ENCODE measurements at places on chromosomes 2 and 18. TPM values are rescaled to one million over a fixed set of nuclear protein-coding genes. Genes with fewer than 3 reads are reported as not detected.

GRCh38 chr18:44778788-44779187 lies 98.1 kb downstream of the SETBP1 start:
- no peak for DNase-seq

GRCh38 chr2:198595721-198596120 lies 791.3 kb downstream of the PLCL1 start:
- no peak for DNase-seq

DNA sequence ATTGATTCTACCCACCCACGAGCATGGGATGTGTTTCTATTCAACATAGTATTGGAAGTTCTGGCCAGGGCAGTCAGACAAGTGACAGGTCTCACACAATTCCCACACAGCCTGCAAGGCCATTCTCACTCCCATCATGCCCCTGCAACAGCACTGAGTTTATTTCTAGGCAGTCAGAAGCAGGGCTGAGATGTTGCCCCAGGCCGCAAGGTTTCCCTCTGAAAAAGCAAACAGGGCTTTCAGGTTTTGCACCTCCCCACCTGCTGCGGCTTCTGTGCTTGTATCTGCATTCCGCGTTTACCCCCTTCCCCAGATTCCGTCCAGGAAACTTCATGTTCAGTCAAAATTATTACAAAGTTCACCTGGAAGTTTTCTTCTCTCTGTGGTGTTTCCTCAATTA lies 9.4 kb upstream of the TACR1 start:
- DNase-seq: no peak

GRCh38 chr2:233989221-233989858 lies 61.2 kb upstream of the SPP2 start:
- DNase-seq: no peak

GRCh38 chr2:225735844-225736243 lies 336.3 kb downstream of the NYAP2 start:
- no peak for DNase-seq

- no peak for DNase-seq
Measured at GRCh38 chr2:187459256-187459655, 11.2 kb upstream of the CALCRL start.

DNA sequence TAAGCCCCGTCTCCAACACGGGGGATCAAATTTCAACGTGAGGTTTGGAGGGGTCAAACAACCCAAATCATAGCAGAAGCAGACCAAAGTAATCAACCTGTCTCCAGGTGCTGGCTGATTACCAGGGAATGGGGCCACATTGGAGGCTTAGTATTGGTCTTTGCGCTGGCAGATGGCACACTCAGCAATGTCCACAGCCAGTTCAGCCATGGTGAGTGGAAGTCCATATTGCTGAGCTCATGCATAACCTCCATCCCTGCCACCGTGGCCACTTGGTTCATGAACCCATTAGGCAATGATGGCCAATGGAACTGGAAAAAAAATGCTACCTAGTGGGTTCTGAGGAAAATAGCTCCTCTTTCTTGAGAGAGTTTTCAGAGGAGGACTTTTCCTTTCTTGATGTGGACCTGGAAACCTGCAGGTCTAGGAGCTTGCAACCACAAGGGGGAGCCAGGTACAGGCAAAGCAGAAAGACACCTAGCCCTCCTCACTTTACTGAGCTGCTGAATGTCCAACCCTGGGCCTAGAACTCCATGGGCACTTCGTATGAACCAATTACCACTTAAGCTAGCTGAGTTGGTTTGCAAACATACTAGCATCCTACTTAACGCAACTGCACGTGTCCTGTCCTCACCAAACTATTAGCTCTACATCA lies 128.0 kb upstream of the GYPC start:
- DNase-seq: no peak

DNA sequence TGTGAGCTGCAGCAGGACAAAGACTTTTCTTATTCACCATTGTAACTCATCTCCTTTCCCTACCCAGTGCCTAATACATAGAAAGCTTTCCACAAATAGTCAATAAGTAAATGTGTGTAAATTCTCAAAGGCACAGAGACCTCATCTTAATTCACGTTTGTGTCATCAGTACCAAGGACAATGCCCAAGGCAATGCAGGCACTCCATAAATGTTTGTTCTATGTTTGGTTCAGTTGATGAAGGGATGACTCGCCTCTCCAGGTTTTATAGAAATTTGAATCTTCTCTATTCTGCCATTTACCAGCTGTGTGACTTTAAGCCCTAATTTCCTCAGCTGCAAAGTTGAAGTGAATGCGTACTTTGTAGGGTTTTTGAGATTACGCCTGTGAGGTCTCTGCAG lies 2.1 kb upstream of the MOGAT1 start:
- no peak for DNase-seq

GRCh38 chr2:70243806-70244584 lies 4.4 kb downstream of the TIA1 start:
- no peak for DNase-seq

- peak; percentile 55 for DNase-seq
Measured at GRCh38 chr2:30282081-30282480, 50.7 kb downstream of the LBH start.

DNA sequence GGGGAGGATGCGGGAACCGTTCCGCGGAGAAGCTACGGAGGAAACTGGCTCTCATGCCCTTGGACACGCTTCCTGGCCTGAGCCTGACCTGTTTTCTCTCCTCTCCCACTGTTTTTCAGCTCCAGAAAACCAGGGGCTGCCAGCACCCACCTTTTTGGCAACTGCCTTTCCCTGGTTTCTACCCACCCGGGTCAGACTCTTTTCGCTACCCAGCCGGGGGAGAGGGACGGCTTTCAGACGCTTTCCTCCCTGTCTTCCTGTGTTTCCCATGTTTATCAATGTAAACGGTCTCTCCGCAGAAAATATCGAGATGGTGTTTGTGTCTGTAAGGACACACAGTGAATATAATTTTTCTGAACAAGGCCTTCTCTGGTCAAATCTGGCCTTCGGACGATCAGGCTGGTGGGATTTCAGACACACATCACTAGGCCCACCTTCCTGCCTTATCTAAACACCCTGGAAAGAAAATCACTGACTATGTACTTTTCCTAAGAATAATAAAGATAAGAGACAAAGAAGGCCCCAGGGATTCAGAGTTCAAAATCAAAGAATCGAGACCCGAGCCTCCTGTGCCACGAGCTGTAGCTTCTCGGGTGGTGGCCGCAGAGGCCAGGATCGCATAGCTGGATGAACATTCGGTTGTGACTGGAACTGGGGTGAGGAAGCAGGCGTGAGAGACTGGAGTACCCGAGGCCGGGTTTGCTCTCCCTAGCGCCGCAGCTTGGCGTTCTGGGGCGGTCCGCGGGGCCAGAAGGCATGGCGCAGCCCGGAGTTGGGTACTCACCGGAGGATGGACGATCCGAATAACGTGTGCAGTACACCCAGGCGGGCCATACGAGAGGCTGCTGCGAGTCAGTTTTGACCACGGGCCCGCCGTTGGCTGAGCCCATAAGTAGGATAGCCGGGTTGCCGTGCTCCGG lies 1.7 kb downstream of the EN1 start:
- no peak for DNase-seq

GRCh38 chr2:27914041-27914804 lies 23.7 kb downstream of the BABAM2 start:
- no peak for DNase-seq

- DNase-seq: no peak
Measured at GRCh38 chr2:161900241-161900640, 173.8 kb downstream of the DPP4 start.

DNA sequence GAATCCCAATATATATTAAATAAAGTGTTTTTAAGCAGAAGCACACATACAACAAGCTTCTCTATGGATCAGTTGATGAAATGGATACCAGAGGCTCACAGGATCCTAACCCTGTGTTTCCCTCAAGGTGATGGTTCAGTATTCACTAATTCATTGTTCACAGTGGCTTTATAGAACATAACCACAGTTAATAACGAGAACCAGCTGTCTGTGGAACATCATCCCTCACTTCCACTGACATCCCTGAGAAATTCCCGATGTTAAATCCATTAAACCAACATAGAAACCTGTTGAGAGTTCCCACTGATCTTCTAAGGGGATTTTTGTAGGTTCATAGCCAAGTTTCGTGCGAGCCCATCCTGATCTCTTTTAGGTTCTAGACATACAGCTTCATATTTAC lies 29.0 kb downstream of the CCDC195 start:
- DNase-seq: no peak

DNA sequence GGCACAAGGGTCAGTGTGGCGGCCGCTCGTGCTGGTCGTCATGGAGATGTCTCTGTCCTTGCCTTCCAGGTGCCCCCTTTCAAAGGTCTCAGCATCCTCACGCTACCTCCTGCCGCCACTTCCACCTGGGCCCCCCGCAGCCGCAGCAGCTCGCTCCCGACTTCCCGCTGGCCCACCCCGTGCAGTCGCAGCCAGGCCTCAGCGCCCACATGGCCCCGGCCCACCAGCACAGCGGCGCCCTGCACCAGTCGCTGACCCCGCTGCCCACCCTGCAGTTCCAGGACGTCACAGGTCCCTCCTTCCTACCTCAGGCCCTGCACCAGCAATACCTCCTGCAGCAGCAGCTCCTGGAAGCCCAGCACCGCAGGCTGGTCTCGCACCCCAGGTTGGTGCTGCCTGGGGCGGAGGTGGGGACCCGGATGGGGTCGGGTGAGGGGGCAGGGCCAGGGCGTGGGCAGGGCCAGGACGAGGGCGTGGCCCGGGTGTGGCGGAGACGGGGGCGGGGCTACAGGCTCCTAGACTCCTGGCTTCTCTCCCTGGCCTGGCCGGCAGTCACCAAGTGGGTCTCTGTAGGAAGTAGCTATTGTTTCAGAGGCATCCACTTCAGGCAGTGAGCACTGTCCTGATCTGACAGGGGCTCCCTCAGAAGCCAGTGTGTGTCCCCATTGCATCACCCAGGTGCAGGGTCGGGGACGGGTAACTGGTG lies 223.7 kb downstream of the LOXHD1 start:
- DNase-seq: no peak

DNPEP gene
- 78.6 TPM for total RNA-seq

RPRM gene
- 0.22 TPM for total RNA-seq

ZNG1B gene
- total RNA-seq: 25.4 TPM

EFHD1 gene
- total RNA-seq: 18.0 TPM

DSC3 gene
- 0.22 TPM for total RNA-seq
